Esophagus squamous epithelium (tissue), 5 donors: ENCODE measurements at places on chromosomes 1 and 21. TPM values are rescaled to one million over a fixed set of nuclear protein-coding genes. Genes with fewer than 3 reads are reported as not detected.

Gene PLA2G2D
- 0.19 TPM for total RNA-seq

Gene EDARADD
- 4.6 TPM for total RNA-seq

Gene OR2T29
- total RNA-seq = not detected

Gene F11R
- 97.9 TPM for total RNA-seq

Gene UTS2
- not detected for total RNA-seq

Gene UMODL1
- not detected for total RNA-seq
